ENCODE measurements at places on chromosomes 2 and 18. TPM values are rescaled to one million over a fixed set of nuclear protein-coding genes. Genes with fewer than 3 reads are reported as not detected.

MC5R gene
- total RNA-seq = 0.28 TPM

GRCh38 chr18:72378016-72378415 lies 166.1 kb downstream of the CBLN2 start:
- ATAC-seq = no peak

TEX44 gene
- total RNA-seq = not detected

GRCh38 chr2:50751311-50752031 lies 280.5 kb downstream of the NRXN1 start:
- ATAC-seq = no peak

GRCh38 chr2:216927163-216927562 lies 67.3 kb upstream of the TNP1 start:
- no peak for ATAC-seq

DNA sequence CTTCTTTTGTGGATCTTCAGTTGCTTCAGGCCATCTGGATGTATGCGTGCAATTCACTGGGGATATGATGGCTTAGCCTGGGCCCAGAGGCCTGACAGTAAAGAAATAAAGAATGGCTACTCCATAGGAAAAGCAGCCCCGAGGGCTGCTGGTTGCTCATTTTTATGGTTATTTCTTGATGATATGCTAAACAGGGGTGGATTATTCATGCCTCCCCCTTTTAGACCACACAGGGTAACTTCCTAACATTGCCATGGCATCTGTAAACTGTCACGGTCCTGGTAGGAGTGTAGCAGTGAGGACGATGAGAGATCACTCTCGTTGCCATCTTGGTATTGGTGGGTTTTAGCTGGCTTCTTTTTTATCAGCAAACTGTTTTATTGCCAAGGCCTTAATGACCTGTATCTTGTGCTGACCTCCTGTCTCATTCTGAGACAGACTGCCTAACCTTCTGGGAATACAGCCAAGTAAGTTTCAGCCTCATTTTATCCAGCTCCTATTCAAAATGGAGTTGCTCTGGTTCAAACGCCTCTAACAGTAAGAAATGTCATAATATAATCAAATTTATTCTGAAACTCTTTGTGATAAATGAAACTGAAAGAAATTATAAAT lies 60.5 kb downstream of the DSEL start:
- no peak for ATAC-seq

SCRN3 gene
- 25.3 TPM for total RNA-seq

DNA sequence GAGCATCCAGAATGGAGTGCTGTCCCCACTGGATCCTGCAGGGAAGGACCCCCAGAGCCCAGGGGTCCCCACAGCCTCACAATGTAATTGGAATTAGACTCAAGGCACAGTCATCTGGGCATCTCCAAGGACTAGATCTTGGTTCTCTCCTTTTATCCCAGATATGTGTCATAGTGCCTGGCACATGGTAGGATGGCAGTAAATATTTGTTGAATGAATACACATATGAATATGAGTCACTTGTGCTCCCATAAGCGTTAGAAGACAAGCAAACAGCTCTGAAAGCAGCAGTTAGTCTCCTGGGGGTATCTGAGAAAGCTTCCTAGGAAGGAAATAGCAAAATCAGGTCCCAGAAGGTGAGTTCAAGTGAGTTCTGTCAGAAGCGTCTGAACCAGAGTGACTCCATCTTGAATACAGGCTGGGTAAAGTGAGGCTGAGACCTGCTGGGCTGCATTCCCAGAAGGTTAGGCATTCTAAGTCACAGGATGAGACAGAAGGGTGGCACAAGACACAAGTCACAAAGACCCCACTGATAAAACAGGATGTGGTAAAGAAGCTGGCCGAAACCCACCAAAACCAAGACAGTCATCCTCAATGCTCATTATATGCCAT lies 234.1 kb upstream of the ID2 start:
- peak; percentile 53 for ATAC-seq

DNA sequence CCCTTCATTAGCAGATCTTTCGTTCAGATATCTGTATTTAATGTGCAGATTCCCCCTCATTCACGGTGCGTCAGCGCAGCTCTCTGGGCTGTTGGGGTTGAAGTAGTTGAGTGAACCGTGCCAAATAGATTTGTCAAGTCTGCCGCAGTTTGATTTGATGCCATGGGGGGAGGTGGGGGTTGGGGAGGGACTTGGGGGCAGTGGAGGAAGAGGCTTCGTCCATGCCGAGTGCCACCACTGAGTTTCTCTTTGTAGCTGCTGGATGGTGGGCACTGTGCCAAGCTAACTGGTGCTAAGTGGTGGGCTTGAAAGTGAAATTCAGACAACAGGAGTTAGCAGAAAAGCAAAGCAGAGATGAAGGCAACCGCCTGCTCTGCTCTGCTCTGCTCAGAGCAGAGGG lies 47.9 kb downstream of the NRP2 start:
- ATAC-seq = no peak

MREG gene
- 61.9 TPM for total RNA-seq

COX5B gene
- 302 TPM for total RNA-seq

BUB1 gene
- 15.9 TPM for total RNA-seq

GRCh38 chr2:187826023-187826422 lies 271.8 kb upstream of the TFPI start:
- ATAC-seq = no peak

QPCT gene
- total RNA-seq = 5.9 TPM

BOLL gene
- not detected for total RNA-seq

EPAS1 gene
- total RNA-seq = 89.5 TPM

RAB6D gene
- not detected for total RNA-seq

RTP5 gene
- not detected for total RNA-seq

GRCh38 chr18:27377251-27377650 lies 192.1 kb upstream of the CHST9 start:
- no peak for ATAC-seq

- ATAC-seq = peak; percentile 80
These were observed 8.4 kb upstream of the TMEM185B start for GRCh38 chr2:120231564-120231973.

CNDP1 gene
- not detected for total RNA-seq

Measured in esophagus mucosa (tissue), 1 donor.